ENCODE measurements at places on chromosomes 6 and 20.

- DNase-seq = no peak
Measured at GRCh38 chr6:170093658-170094596, 197.0 kb downstream of the DLL1 start.

DNA sequence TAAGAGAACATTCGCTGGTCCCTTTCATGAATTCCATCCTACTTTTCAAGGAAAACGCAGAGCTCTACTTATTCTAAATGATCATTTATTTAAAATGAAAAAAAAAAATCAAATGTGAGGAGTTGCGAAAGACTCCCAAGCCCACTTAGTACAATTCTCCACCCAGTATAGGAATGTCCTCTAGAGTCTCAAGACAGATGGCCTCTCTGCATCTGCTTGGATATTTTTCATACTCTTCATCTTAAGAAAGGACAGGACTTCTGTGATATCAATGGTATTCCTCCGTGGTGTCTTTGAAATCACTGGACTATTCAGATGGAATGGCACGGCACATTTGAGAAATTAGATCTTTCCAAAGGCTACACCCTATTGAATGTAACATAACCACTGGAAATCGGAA, 107.1 kb downstream of the PTPRK start:
- no peak for DNase-seq

GRCh38 chr20:12956303-12956702, 52.5 kb upstream of the SPTLC3 start:
- no peak for DNase-seq

DNA sequence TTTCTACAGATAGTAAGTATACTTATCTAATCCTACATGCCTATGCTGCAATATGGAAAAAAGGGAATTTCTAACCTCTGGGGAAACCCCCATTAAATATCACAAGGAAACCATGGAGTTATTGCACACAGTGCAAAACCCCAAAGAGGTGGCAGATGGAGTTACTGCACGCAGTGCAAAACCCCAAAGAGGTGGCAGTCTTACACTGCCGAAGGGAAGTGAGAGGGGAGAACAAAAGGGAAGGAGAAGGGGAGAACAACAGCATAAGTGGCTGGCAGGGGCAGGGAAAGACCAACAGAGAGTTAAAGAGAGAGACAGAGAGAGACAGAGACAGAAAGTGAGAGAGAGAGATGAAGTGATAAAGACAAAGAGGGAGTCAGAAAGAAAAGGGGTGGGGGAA, 43.8 kb upstream of the EIF2S2 start:
- DNase-seq = no peak

DNA sequence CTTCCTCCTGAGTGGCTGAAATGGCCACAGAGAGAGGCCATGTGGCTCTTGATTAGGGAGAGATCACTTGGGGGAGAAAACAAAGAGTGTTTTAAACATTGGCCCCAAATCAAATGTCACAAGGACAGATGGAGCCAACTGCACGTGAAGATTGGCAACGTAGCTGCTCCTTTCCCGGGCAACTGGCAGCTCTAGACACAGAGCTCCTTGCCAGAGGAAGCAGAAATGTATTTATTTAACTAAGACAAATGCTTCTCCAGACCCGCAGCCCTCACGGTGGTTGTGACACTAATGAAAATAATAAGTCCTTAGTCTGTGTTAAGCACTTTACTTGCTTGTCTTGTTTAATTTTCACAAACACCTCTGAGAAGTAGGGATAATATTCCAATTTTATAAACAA, 49.6 kb upstream of the DSN1 start:
- no peak for DNase-seq

GRCh38 chr6:163543321-163543720, 128.8 kb downstream of the QKI start:
- DNase-seq = no peak

DNA sequence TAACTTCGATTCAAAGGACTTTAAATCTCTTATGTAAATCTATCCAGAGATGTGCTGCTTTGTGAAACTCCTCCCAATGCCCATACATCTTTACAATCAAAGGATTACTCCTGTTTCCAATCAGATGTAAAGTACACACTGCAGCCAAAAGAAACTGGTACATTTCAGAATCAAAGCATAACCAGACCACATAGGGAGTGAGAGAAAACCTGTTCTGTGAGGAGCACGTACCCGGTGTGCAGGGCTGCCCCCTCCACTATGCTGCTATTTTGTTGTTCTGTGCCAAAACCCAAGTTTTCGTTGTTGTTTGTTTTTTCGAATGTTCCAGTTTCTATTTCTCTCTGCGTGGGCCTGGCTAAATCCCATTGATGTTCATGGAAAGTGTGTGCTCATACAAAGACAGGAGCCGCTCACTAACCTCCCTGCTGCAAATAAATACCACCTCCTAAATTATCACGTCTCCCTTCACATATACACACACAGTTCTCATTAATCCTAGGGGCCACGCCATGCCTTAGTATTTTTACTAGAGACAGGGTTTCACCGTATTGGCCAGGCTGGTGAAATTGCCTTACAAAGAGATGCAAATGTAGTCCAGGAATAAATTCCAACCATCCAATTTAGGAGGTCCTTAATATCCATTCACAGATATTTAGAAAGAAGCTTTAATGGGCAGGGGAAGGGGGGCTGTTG, 52.9 kb downstream of the ATP9A start:
- no peak for DNase-seq

DNA sequence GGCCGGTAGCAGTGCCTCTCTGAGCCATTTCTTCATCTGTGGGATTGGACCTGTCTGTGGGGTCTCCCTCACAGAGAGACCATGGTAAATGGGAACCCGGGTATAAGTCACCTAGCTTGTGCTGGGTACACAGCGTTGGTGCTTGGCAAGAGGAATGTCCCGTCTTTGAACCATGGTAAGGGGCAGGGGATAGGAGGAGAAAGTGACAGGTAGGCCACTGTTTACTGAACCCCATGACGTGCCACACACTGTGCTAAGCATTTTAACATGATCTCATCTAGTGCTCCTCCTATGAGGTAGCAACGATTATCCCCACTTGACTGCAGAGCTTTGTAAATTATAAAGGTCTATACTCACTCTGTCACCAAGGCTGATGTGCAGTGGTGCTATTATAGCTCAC, 600 bp upstream of the TNNC2 start:
- no peak for DNase-seq

GRCh38 chr6:151436300-151436699, 15.6 kb downstream of the RMND1 start:
- no peak for DNase-seq

DNA sequence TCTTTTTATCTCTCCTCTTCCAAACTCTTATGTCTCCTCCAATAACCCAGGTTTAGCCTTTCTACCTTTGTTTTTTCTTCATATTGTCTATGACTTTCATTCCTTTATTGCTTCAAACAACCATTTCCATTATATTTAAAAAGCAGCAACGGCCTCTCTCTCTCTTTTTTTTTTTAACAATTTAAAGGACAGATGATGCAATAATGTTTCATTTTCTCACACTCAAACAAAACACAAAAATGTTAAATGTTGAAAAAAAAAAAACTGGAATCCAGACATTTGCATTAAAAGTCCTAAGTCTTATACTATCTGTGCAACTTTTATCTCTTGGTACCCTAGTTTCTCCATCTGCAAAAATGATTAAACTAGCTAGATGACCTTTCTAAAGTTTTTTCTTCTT, 105.8 kb downstream of the LMBRD1 start:
- no peak for DNase-seq

DNA sequence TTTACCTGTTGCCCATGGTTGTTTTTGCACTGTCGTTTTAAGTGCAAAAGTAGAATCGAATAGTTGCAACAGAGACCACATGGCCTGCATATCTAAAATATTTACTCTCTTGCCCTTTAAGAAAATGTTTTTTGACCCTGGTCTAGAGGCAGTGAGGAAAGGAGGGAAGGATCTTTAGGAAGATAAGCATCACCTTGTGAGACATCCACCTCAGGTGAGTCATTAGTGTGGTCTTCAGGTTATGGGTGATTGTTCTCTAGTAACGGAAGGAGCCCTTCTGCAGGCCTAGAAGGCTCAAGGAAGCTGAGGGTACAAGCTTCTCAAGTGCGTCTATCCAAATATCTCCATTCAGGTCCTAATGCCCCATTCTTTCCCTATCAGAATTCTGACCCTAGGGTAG, 6.6 kb upstream of the RAB44 start:
- no peak for DNase-seq

DNA sequence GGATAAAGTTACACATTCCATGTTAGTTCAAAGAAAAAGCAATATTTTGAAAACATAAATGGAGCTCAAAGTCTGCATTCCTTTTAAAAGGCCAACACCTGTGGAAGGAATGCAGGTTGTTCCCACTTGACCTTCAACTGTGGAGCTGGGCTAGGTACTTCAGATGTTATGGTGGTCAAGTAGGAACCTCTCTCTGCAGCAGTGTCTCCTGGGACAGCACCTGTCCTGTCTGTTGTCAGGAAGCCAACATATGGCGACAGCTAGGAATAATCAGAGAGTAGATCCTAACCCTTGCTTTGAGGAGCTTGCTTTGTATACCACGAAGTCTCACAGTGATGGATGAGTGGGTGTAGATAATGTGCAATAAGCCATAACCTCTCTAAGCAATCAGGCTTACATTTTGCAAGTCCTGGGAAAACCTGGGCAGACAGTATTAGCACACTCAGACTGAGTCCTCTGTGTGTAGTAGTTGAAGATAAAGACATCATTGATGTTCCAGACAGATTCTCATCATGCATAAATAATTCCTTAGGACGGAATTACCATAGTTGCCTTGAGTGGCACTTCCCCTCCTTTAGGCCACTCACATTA, 347.5 kb downstream of the PRL start:
- no peak for DNase-seq

DNA sequence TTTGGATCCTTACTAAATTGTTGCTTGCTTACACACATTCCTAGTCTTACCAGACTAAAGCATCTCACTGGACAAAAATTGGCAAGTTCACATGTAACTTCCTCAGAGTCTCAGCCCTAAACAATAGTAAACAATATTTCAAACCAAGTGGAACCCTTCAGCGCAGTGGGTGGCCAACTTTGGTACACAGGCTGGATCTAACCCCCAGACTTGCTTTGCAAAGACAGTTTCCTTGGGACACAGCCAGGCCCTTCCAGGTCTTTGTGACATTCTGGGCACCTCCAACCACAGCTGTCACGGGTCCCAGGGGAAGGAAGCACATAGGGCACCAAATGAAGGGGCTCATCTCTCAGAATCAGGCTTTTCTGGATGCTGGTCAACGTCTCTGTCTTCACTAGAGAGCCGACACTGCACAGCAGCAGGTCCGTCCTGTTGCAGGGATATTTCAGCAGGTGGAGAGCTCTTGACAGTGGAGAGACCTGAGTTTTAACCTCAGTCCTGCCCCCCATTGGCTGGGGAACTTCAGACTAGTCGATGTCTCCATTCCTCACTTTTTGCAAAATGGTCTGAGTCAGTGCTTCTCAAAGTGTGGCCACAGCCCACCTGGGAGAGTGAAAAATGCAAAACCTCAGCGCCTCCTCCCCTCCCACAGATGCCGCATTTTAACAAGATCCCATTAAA, 91.4 kb downstream of the BFSP1 start:
- no peak for DNase-seq

All from activated T-cell treated with anti-CD3 and anti-CD28 coated beads, Interleukin-2, amount 50 U/mL, for 48 hours (primary cell).